ENCODE measurements at places on chromosomes 3 and 15.

GRCh38 chr3:61934505-61934871, 373.1 kb downstream of the PTPRG start:
- H3K36me3 ChIP-seq: no peaks in the 10 kb centered on the region
- H3K4me1 ChIP-seq: no peaks in the 10 kb centered on the region
- no peak overlapping the region for H3K4me3 ChIP-seq
- H3K27me3 ChIP-seq: no peaks in the 10 kb centered on the region

GRCh38 chr3:139202226-139202958, 141.4 kb upstream of the MRPS22 start:
- no peak overlapping the region for H3K27ac ChIP-seq
- peaks cover 13% of the 10 kb centered on the region for H3K27me3 ChIP-seq
- peak; percentile 59 for DNase-seq
- no peak overlapping the region for H3K4me3 ChIP-seq

DNA sequence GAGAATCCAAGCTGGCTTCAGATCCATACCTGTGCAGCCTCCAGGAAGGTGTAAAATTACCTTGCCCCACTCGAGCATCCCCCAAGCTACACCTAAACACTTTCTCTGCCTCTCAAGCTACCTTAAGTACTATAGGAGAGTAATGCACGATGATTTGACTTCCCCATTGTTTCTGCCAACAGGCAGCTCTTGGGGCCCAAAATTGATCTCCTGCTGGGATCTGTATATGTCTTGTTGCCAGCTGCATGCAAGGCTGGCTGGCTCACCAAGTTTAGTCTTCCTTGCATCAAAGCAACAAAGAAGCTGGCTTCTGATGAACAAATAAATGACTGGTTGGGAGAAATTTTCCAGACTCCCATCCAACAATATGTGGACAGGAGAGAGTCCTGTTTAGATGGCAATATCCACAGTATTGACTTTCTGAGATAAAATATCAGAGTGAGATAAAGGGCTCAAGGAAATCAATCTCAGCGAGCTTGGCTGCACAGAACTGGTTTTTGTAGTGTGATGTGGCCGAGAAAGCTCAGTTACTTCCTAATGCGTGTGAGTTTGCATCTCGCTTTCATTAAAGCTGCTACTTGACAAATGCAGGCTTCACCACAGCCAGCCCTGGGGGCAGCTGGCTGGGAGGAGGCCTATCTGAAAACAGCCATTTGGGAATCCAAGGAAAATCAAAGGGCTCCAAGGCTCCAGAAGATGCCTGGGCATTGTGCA, 140.7 kb downstream of the MINAR1 start:
- no peak overlapping the region for H3K4me3 ChIP-seq
- no peak for DNase-seq
- no peak overlapping the region for H3K27ac ChIP-seq
- no peaks in the 10 kb centered on the region for H3K36me3 ChIP-seq

- no peaks in the 10 kb centered on the region for H3K4me1 ChIP-seq
- H3K27me3 ChIP-seq: no peaks in the 10 kb centered on the region
- H3K27ac ChIP-seq: no peak overlapping the region
- H3K36me3 ChIP-seq: no peaks in the 10 kb centered on the region
- no peak for DNase-seq
Observed at GRCh38 chr15:49428409-49429095, 5.5 kb downstream of the FGF7 start.

- no peak for DNase-seq
- H3K36me3 ChIP-seq: no peaks in the 10 kb centered on the region
- no peak overlapping the region for H3K4me3 ChIP-seq
- H3K4me1 ChIP-seq: no peaks in the 10 kb centered on the region
Observed at GRCh38 chr3:107206141-107206540, 171.1 kb upstream of the CCDC54 start.

DNA sequence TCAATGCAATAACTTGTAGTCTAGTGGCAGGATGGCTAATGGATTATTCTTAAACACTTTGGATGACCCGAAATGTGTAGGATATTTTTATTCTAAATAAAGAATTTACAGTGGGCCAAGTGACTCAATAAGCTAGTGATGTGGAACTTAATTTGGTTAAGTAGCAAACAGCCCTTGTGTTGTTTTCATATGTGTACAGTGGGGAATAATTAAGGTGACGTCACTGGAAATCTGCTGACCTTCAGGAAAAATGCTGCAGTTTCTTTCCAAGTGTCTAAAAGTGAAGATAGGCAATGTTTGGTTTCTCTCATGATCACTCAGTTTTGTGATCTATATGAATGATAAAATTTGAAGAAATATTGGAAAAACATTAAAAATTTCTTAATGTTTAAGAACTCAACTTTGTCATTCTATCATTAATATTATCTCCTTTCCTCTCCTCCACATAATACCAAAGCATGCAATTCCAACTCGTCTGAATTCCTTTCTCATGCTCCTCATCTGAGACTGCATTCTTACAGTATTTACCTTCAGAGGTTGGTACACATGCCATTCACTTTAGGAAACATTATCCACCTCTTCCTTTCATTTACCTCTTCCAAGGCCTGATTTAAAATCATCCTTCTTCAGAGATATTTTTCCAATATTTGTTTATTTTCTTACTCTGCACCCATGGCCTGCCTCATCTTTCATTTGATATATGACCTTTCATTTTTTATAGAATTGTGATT, 414.6 kb upstream of the ARPP21 start:
- H3K36me3 ChIP-seq: no peaks in the 10 kb centered on the region
- no peaks in the 10 kb centered on the region for H3K4me1 ChIP-seq
- H3K4me3 ChIP-seq: no peak overlapping the region
- no peaks in the 10 kb centered on the region for H3K27me3 ChIP-seq
- DNase-seq: no peak
- H3K27ac ChIP-seq: no peak overlapping the region

- no peaks in the 10 kb centered on the region for H3K4me1 ChIP-seq
- no peaks in the 10 kb centered on the region for H3K36me3 ChIP-seq
- H3K27me3 ChIP-seq: no peaks in the 10 kb centered on the region
- H3K27ac ChIP-seq: no peak overlapping the region
Observed at GRCh38 chr3:97658668-97659285, 105.8 kb upstream of the ARL6 start.

GRCh38 chr3:156551746-156552145, 3.2 kb downstream of the SSR3 start:
- no peaks in the 10 kb centered on the region for H3K27me3 ChIP-seq
- no peak overlapping the region for H3K4me3 ChIP-seq
- H3K36me3 ChIP-seq: peaks cover 38% of the 10 kb centered on the region
- DNase-seq: no peak
- H3K27ac ChIP-seq: no peak overlapping the region
- H3K4me1 ChIP-seq: peaks cover 7% of the 10 kb centered on the region

DNA sequence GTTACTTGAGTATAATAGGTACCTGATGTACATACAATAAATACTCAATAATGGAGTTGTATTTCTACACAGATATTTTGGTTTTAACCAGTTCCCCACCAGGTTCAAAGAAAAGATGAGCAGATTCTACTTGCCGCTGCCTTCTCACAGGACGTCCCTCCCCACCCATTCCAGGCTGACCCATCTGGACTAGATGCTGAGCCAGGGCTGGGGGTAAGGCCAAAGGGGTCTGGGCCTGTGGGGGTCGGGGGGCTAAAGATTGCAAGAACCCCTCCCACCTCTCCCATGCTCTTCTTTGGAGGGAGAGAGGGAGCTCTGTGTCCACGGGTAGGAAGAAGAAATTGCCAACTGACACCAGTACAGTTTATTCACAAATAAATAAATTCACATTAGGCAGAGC, 1.5 kb downstream of the MESP1 start:
- no peak for DNase-seq
- no peak overlapping the region for H3K4me3 ChIP-seq
- H3K36me3 ChIP-seq: no peaks in the 10 kb centered on the region
- H3K27me3 ChIP-seq: peaks cover 32% of the 10 kb centered on the region
- no peak overlapping the region for H3K27ac ChIP-seq

- H3K27me3 ChIP-seq: no peaks in the 10 kb centered on the region
- no peak for DNase-seq
- H3K27ac ChIP-seq: no peak overlapping the region
- peaks cover 13% of the 10 kb centered on the region for H3K4me1 ChIP-seq
Observed at GRCh38 chr15:58737298-58737697, 12.2 kb downstream of the ADAM10 start.

- peaks cover 56% of the 10 kb centered on the region for H3K36me3 ChIP-seq
- H3K27me3 ChIP-seq: no peaks in the 10 kb centered on the region
- no peak for DNase-seq
- H3K4me3 ChIP-seq: no peak overlapping the region
- H3K4me1 ChIP-seq: no peaks in the 10 kb centered on the region
Observed at GRCh38 chr15:40016224-40016865, 22.6 kb downstream of the SRP14 start.

GRCh38 chr3:69008980-69009379, 4.5 kb downstream of the EOGT start:
- H3K36me3 ChIP-seq: peaks cover 10% of the 10 kb centered on the region
- H3K27me3 ChIP-seq: no peaks in the 10 kb centered on the region
- H3K27ac ChIP-seq: no peak overlapping the region
- no peak for DNase-seq
- H3K4me1 ChIP-seq: no peaks in the 10 kb centered on the region
- no peak overlapping the region for H3K4me3 ChIP-seq

DNA sequence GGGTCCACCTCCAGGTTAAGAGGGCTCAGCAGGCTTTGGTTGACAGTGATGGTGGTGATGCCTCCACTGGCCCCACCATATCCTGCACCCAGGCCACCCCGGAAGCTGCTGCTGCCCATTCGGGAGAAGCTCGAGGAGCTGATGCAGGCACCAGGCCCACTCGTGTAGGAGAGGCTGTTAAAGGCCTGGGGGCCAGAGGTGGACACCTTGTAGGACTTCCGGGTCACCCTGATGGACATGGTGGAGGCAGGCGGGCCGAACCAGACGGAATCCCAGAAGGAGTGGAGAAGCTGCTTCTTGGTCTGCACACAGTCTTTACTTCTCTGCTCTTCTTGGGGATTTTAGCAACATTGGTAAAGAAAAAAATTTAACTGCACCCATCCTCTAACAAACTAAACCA, 65.2 kb upstream of the CDAN1 start:
- no peaks in the 10 kb centered on the region for H3K4me1 ChIP-seq
- no peak overlapping the region for H3K4me3 ChIP-seq
- no peaks in the 10 kb centered on the region for H3K27me3 ChIP-seq
- peaks cover 11% of the 10 kb centered on the region for H3K36me3 ChIP-seq

DNA sequence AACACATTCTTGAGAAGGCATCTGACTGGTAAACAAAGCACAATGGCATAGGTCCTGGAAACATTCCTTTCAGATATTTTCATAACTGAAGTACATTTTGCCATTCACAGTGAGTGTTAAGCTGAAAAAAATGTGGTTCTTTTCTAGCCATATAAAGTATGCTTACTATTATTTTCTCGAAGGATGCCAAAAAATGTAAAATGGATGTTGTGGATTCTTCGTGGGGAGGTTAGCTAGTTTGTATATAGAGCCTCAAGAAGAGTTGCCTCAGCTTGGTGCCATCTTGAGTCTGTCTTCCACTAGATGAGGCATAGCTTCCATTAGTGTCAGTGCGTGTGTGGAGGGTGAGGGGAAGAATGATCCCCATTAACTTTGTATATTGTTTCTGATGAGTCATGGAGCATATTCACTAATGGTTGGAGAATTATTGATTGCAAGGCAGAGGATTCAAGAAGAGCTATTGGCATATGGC, 4.1 kb downstream of the MBNL1 start:
- peaks cover 9% of the 10 kb centered on the region for H3K4me1 ChIP-seq
- H3K36me3 ChIP-seq: no peaks in the 10 kb centered on the region
- DNase-seq: peak; percentile 33
- no peaks in the 10 kb centered on the region for H3K27me3 ChIP-seq

DNA sequence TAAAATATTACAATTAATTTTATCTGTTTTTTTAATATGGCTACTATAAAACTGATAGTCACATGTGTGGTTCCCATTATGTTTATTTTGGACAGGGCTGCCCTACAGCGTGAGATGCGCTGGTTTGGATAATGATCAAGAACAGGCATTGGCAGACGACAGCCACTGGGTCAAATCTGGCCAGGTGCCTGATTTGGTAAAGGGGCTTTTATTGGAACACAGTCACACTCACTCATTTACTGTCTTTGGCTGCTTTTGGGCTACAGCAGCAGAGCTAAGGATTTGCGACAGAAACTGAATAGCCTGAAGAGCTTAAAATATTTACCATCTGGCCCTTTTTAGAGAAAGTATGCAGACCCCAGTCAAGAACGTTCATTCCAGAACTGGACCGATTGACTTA, 724.2 kb upstream of the CFAP20DC start:
- no peak overlapping the region for H3K4me3 ChIP-seq
- no peak for DNase-seq
- no peaks in the 10 kb centered on the region for H3K27me3 ChIP-seq
- H3K36me3 ChIP-seq: no peaks in the 10 kb centered on the region

DNA sequence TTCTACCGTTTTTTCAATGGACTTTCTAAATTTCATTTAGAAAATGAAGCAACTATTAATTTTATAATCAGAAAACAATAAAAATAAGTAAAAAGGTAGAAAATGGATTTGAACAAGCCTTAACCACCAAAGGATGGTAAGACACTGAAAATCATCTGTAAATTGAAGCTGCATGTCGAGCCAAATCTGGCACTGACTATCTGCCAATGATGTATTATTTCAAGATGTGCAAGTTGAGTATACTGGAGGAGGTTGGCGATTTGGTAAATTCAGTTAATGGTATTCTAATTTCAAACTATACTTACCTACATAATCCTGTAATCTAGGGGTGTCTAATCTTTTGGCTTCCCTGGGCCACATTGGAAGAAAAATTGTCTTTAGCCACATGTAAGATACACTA, 93.5 kb downstream of the FMN1 start:
- H3K27ac ChIP-seq: no peak overlapping the region
- no peak overlapping the region for H3K4me3 ChIP-seq
- no peaks in the 10 kb centered on the region for H3K27me3 ChIP-seq
- no peak for DNase-seq
- H3K36me3 ChIP-seq: no peaks in the 10 kb centered on the region

DNA sequence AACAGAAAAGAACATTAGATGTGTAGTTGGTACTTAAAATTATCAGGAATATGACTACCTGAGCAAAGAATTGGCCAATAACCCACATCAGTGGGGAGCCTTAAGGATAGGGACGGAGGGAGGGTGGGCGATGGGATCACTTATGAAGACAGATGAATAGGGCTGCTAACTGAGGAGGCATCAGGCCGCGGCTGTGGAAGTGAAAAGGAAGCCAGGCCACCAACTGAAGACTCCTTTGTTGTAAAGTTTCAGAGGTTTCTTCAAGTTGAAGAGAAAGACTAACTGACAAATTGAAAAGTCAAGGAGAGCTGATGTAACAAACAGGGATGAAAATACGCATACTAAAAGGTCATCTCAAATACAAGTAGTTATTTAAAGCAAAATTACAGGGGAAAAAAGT, 135.6 kb upstream of the BHLHE40 start:
- peaks cover 5% of the 10 kb centered on the region for H3K4me1 ChIP-seq
- no peak overlapping the region for H3K27ac ChIP-seq
- H3K27me3 ChIP-seq: no peaks in the 10 kb centered on the region

DNA sequence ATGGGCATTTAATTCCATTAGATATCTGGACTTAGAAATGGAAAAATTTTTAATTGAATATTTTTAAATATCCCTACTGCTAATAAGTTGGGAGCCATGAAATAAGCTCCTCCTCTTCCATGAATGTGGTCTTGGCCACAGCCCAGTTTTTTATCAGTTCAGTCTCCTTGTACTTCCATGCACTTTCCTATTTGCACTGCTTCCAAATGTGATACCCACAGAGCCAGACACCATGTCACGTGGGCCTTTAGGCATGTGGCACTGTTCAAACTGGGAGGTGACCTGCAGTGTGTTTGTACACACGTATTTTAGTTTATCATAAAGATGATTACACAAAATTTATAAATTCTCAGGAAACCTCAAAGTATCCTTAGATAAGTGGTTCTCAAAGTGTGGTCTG, 80.1 kb upstream of the DGKG start:
- no peak overlapping the region for H3K4me3 ChIP-seq
- H3K4me1 ChIP-seq: no peaks in the 10 kb centered on the region
- no peak for DNase-seq
- no peak overlapping the region for H3K27ac ChIP-seq

- peaks cover 32% of the 10 kb centered on the region for H3K4me1 ChIP-seq
- peak overlapping the region; percentile 83 for H3K27ac ChIP-seq
- H3K36me3 ChIP-seq: peaks cover 85% of the 10 kb centered on the region
Observed at GRCh38 chr3:38004415-38005075, 14.0 kb downstream of the VILL start.

All from large intestine (tissue), 12 donors.